ENCODE measurements at places on chromosomes 6 and 20. TPM values are rescaled to one million over a fixed set of nuclear protein-coding genes. Genes with fewer than 3 reads are reported as not detected.

The CGA gene
- total RNA-seq = 6.3 TPM

- H3K36me3 ChIP-seq = no peaks in the 10 kb centered on the region
- no peak overlapping the region for H3K4me3 ChIP-seq
- no peak overlapping the region for H3K27ac ChIP-seq
- no peak for DNase-seq
- H3K4me1 ChIP-seq = no peaks in the 10 kb centered on the region
- peaks cover 31% of the 10 kb centered on the region for H3K27me3 ChIP-seq
Observed at GRCh38 chr6:41437604-41438003, 102.2 kb downstream of the NCR2 start.

GRCh38 chr6:128525406-128525805, 5.0 kb upstream of the PTPRK start:
- H3K27ac ChIP-seq = no peak overlapping the region
- peaks cover 5% of the 10 kb centered on the region for H3K4me1 ChIP-seq
- no peak for DNase-seq
- no peaks in the 10 kb centered on the region for H3K27me3 ChIP-seq
- no peak overlapping the region for H3K4me3 ChIP-seq
- no peaks in the 10 kb centered on the region for H3K36me3 ChIP-seq

GRCh38 chr20:18879262-18879661, 65.7 kb downstream of the SCP2D1 start:
- no peak overlapping the region for H3K4me3 ChIP-seq
- no peak overlapping the region for H3K27ac ChIP-seq
- DNase-seq = no peak
- no peaks in the 10 kb centered on the region for H3K4me1 ChIP-seq

DNA sequence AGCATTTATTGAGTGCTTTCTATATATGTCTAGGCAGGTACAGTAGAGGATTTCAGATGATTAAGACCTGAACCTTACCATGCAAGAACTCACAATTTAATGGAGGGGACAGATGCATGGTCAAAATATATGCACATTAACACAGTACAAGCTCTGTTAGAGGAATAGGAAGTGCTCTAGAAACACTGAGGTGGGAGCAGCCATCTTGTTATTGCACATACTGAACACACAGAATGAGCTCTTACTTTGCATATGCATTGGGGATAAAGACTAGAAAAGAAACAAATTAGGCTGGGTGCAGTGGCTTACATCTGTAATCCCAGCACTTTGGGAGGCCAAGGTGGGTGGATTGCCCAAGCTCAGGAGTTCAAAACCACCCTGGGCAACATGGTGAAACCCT, 438.3 kb downstream of the UTRN start:
- H3K4me1 ChIP-seq = peaks cover 20% of the 10 kb centered on the region
- no peak for DNase-seq
- H3K4me3 ChIP-seq = no peak overlapping the region
- H3K36me3 ChIP-seq = no peaks in the 10 kb centered on the region

DNA sequence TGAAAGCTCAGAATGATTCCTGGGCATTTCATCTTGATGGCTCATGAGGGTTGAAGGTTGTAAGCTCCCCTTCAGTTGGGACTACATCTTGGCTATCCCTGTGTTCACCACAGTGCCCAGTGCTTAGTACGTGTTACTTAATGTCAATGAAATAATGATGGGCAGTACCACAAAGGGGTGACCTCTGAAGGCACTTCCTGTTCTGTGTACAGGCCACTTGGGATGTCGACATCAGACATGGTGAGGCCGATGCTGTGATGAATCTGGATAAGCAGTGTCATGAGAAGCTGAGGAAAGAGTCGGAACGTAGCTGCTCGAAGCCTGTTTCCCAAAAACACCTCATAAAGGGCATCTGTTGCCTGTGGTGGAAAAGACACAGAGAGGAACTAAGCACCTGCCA, 27.6 kb upstream of the RBL1 start:
- no peak for DNase-seq
- H3K4me1 ChIP-seq = no peaks in the 10 kb centered on the region
- no peaks in the 10 kb centered on the region for H3K36me3 ChIP-seq

GRCh38 chr20:32226391-32226790, 18.7 kb downstream of the POFUT1 start:
- H3K4me3 ChIP-seq = no peak overlapping the region
- peaks cover 21% of the 10 kb centered on the region for H3K36me3 ChIP-seq
- DNase-seq = no peak

GRCh38 chr6:75550544-75551167, 51.0 kb upstream of the SENP6 start:
- no peaks in the 10 kb centered on the region for H3K4me1 ChIP-seq
- H3K4me3 ChIP-seq = no peak overlapping the region
- H3K27me3 ChIP-seq = no peaks in the 10 kb centered on the region
- no peaks in the 10 kb centered on the region for H3K36me3 ChIP-seq

- peak overlapping the region; percentile 88 for H3K27ac ChIP-seq
- H3K36me3 ChIP-seq = peaks cover 28% of the 10 kb centered on the region
- H3K4me3 ChIP-seq = peak overlapping the region; percentile 92
- peaks cover 28% of the 10 kb centered on the region for H3K4me1 ChIP-seq
- no peaks in the 10 kb centered on the region for H3K27me3 ChIP-seq
- peak; percentile 36 for DNase-seq
Observed at GRCh38 chr6:7311917-7312615, 933 bp downstream of the SSR1 start.

GRCh38 chr6:105833959-105834947, 251.9 kb upstream of the PRDM1 start:
- peaks cover 14% of the 10 kb centered on the region for H3K4me1 ChIP-seq
- H3K27ac ChIP-seq = no peak overlapping the region
- no peak overlapping the region for H3K4me3 ChIP-seq
- DNase-seq = no peak
- H3K27me3 ChIP-seq = no peaks in the 10 kb centered on the region
- no peaks in the 10 kb centered on the region for H3K36me3 ChIP-seq

The MLN gene
- not detected for total RNA-seq

DNA sequence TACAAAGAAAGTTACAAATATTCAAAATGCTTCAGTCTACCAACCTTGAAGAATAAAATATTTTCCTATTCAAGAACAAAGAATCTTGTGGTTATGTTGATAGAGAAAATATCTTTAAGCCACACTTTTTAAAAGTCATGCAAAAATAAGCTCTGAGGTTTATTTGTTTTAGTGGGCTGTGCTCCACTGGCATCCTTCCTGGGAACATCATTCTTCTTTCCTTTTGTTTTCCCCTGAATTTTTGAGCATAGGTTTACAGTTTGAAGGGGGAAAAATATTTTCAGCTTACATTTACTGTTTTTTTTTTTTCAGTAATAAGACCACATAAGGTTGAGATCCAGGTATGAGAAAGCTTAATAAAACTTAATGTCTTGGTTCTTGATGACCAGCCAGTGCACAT, 72.0 kb upstream of the BACH2 start:
- peak; percentile 50 for DNase-seq
- no peaks in the 10 kb centered on the region for H3K27me3 ChIP-seq
- peaks cover 14% of the 10 kb centered on the region for H3K4me1 ChIP-seq
- H3K36me3 ChIP-seq = no peaks in the 10 kb centered on the region
- peak overlapping the region; percentile 74 for H3K27ac ChIP-seq

All from GM23248 (cell line).